Stimulated activated CD4-positive, alpha-beta T cell treated with anti-CD3 and anti-CD28 coated beads, Interleukin-1b, Interleukin-23, amount 100 ng/mL, for 1 hour (primary cell): ENCODE measurements at places on chromosomes 5 and 9.

DNA sequence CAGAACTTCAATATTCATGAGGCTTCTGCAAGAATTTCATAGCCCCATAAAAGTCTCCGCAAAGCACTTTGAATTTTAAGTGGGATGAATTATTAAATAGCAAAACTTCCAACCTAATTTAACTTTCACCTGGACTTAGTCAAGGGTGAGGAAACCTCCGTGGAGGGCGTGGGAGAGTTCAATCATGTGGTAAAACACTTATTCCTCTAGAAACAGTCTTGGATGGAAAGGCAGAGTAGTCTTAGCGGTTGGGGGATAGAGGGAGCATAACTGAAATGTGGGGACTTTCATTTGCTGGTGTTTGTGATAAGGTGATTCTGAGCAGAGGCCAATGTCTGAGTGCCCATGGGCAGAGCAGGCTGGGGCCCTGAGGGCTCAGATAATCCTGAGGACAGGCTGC, 241.9 kb downstream of the IRX1 start:
- DNase-seq, result no peak

DNA sequence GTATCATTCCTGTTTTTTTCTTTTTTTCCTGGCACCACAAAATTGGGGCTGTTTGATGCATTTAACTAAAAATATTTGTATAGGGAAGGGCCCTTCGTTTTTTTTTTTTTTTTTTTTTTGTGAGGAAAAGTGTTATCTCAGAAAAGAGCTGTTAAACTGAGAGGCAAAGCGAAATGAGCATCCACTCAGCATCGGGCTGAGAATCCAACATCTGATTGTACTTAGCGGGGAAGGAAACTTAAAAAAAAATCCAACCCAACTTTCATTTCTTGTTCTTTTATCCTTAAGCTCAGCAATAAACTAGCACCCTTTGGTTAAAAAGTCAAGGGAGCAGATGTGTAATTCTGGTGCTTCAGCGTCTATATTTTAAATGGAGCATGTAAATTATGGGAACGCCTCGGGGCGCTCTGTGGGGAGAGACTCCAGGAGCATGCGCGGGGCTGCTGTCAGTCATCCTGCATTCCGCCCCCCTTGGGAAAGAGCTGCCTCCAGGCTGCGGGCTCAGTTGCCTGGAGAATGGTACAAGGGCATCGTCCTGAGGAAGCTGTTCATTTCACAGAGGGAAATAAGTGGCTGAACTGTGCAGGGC, 33.3 kb downstream of the DMRT2 start:
- no peak for DNase-seq

DNA sequence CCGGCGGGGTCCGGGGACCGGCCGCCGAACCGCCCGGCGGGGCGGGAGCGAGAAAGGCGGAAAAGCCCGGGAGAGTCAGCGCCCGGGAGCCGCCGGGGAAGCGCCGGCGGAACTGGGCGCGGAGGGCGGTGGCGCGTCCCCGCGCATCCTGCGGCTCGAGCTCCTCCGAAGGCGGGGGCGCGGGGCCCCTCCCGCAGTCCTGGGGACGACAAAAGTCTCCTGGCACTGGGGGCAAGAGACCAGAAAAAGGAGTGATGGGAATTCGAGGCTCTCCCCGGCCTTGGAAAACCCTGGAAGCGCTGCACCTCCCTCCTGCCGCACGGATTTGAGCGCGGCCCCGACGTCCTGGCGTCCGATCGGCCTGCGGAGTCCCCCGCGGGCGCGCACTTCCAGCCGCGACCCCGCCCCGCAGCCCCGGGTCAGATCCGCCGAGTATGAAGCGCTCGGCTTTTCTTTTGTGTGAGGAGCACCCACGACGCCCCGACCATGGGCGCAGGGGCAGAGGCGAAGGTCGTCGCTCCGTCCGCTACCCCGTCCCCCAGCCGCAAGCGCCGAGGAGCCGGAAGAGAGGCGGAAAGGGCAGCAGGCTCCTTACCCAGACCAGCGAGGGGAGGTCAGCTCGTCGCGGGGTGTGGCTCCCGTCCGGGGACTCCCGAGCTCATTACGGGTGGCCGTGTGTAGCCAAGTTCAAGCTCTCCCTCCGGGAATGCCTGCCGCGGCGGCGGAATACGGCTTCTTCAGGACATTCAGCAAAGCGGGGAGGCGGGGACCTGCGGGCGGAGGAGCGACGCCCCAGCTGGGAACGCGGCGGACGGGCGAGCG, at the start of gene EPB41L4A:
Gene EPB41L4A (minus strand): TSS at position 114 of the 822 bp plus-strand sequence. CDS start 238 bp downstream, outside the sequence.
- no peak for DNase-seq

DNA sequence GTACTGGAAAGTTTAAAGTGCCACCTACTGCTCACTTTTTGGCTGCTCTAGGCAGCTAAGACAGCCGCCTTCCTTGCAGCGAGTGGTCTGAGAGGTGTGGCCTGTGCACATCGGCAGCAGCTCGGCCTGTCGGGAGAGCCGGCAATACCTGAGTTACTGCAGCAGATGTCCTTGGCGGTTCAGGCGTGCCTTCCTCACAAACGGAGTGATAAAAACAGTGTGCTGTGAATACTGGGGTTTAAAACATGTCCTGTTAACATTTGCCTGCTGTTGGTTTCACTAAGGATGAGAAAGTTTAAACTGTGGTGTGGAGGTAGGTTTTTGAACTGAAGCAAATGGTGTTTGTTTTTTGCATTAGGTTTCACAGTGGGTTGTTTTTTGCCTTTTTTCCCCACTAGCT, 12.9 kb downstream of the TRAF2 start:
- no peak for DNase-seq

- DNase-seq, result no peak
These were observed 180.0 kb upstream of the RGMB start for GRCh38 chr5:98593418-98593817.

DNA sequence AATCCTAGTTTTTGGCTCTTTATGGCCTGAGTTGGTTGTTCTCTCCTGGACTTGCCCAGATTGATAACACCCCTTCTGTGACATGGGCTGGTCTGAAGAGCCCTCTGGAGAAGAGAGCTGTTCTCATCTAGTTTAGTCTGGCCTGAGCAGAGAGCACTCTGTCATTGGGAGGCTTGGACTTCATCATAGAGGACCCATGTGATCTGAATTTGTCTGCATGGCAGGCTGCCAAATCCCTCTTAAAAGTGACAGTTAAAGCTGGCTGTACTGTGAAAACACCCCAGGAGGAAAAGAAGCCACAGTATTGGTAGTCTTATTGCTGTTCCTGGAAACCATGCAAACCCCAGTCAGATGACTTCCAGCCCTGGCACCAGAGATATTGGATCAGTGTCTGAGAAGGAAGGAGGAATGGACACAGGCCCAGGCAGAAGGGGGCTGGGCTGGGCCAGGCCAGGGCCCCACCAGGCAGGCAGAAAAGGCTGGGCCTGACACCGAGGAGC, 3.7 kb upstream of the WDR31 start:
- no peak for DNase-seq

DNA sequence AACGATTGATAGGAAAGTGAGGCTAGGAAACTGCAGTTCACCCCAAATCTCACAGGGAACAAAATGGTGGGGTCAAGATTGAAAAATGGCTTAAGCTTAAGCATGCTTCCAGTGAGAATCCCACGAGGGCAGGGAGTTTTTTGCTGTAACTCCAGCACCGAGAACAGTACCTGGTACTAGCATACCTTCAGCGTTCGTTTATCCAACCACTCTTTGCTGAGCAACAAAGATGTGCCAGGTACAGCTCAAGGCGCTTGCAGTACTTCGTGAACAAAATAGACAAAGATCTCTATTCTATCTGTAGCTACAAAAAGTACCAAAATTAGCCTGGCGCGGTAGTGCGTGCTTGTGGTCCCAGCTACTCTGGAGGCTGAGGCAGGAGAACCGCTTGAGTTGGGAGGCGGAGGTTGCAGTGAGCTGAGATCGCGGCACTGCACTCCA, 778 bp upstream of the PPP6C start:
- DNase-seq, result no peak

DNA sequence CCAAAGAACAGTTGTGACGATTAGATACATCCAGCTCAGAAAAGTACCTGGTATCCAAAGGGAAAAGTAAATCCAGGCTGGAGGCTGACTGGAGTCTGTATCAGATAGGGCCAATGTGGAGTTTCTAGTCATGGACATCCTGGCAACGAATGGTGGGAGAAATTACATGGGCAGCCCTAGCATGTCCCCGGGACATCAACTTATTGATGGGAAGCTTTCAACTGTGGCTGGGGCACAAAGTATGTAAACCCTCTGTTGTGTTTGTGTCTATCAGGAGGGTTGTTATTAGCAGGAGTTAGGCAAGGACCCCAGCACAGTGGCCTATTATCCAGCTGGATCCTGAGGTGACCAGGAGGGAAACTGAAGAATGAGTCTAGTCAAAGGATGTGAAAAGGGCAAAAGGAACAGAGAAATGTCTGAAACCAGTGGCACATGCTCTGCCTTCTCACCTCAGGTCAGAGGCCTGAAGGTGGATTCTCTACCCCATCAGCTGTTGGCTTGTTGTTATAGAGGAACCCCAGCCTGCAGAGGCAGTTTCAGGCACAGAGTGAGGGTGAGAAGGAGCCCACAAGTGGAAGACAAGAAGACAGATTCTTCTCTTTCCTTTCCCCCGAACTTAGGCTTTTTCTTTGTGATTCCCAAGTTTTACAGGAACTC, 19.9 kb downstream of the IFNW1 start:
- DNase-seq, result no peak

GRCh38 chr5:134140530-134141201, 26.2 kb downstream of the TCF7 start:
- DNase-seq, result peak; percentile 43

GRCh38 chr5:75510417-75510835, 1.0 kb downstream of the CERT1 start:
- no peak for DNase-seq

DNA sequence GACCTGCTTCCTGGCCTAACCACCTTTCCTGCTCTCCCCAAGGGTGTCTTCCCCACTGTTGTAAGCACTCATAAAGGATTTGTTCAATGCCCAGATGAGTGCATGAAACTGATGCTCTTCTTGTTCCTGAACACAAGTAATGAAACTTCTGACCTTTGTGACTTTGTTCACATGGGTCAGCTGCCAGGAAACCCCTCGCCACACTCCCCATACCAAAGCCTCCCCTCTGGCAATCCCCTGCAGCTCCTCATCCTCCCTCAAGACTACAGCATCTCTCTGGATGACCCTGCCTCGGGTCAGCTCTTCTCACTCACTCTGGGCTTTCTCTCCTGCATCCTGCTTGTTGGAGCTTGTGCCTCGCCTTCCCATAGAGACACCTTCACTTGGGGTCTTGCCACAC, 72.2 kb upstream of the SPTLC1 start:
- DNase-seq, result no peak

DNA sequence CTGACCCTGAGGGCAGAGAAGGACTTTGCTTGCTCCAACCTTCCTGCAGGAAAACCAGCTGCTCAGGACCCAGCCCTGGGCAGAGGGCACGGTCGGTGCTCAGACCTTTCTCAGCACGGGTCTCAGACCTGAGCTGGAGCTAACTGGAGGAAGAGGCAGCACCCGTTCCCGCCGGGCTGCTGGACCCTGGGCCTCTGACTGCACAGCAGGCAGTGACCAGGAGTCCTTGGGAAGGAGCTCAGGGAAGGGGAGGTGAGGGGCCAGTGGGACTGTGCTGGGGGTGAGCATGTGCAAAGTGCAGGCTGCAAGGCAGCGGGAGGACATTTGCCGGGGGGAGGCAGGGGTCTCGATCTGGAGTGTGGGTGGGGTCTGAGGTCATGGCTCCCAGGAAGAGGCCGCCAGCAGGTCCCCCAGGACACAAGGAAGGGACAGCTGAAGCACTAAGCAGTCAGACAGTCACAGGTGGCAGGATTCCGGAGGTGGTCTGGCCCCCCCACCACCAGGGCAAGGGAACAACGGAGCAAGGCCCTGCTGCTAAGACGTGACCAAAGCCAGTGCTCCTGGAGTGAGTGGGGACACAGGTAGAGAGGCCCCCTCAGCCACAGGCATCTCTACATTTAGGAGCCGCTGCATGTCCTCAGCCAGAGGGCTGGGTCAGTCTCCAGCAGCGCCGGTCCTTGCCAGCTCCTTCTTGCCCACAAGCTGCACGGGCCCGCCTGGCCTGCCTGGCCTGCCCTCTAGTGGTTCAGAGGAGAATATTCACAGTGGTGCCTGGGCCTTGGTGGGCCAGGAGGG, 4.8 kb upstream of the DPM2 start:
- no peak for DNase-seq

- DNase-seq, result no peak
These were observed 11.3 kb downstream of the MYMK start for GRCh38 chr9:133513214-133514100.

GRCh38 chr5:131318455-131318854, 54.6 kb downstream of the CDC42SE2 start:
- DNase-seq, result no peak

DNA sequence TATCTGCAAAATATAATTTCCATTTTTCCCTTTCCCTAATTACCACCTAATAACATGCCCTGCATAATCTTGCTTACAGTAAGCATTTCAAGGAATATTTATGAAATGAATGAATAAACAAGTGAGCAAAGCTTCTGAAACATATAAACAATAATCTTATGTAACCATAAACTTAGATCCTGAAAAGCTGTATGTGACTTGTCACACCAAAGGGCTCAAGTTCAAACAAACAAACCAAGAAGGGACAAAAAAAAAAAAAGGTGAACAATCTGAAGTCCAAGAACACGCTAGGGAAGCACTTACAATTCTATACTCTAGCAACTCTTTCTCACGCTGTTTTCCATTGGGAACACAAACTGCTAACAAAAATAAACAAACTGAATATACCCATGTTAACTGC, 36.3 kb downstream of the PLPP1 start:
- DNase-seq, result no peak

DNA sequence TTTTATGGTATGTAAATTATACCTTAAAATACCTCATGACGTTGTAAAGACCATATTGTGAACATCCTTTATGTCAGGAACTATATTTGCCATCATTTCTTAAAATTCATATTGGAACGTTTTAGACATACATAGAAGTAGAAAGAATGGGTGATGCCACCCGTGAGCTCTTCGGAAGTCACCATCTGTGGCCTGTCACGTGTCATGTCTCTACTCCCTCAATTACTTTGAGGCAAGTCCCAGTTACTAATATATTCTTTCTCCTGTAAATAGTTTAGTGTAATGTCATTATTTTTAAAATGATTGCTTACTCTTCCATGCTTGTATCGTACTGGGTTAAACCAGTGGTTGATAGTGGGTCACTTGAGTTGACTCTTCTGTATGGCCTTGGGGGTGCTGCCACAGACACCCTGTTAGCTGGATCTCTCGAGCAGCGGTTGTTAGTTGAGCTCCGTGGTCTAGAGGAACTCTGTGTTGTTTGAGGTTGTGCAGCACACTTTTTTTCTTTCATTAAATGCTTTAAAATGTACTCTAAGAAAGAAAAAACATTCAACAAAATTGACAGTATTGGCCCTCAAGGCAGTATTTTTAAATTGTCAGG, 66.2 kb downstream of the TRIO start:
- DNase-seq, result no peak

DNA sequence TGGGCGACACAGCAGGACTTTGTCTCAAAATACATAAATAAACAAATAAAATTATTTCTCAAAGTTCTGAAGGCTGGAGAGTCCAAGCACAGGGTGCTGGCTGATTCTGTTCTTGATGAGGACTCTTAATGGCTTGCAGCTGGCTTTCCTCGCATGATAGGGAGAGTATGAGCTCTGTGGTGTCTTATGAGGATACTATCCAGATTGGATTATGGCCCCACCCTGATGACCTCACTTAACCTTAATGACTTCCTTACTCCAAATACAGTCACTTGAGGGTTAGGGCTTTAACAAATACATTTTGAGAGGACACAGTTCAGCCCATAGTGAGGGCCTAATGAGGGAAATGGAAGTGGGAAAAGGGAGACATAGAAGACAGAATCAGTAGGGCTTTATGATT, 87.7 kb downstream of the FOCAD start:
- no peak for DNase-seq
